Activated naive CD8-positive, alpha-beta T cell treated with anti-CD3 and anti-CD28 coated beads, Interleukin-2, amount 50 U/mL, for 24 hours (primary cell): ENCODE measurements at places on chromosomes 6 and 20.
A peak's percentile ranks its signal among the peaks of the same experiment; 100 is the strongest.

GRCh38 chr20:61594198-61594597 is 342.1 kb downstream of the CDH4 start:
- no peaks in the 10 kb centered on the region for H3K27me3 ChIP-seq
- peaks cover 2% of the 10 kb centered on the region for H3K36me3 ChIP-seq
- no peak for DNase-seq
- H3K27ac ChIP-seq = no peak overlapping the region

GRCh38 chr6:121579478-121579877 is 144.0 kb downstream of the GJA1 start:
- no peaks in the 10 kb centered on the region for H3K36me3 ChIP-seq
- no peaks in the 10 kb centered on the region for H3K27me3 ChIP-seq
- H3K4me1 ChIP-seq = no peaks in the 10 kb centered on the region
- H3K4me3 ChIP-seq = no peak overlapping the region

GRCh38 chr20:37567671-37568588 is 40.3 kb upstream of the BLCAP start:
- no peaks in the 10 kb centered on the region for H3K36me3 ChIP-seq
- no peak overlapping the region for H3K4me3 ChIP-seq
- peaks cover 59% of the 10 kb centered on the region for H3K27me3 ChIP-seq
- no peak overlapping the region for H3K27ac ChIP-seq

DNA sequence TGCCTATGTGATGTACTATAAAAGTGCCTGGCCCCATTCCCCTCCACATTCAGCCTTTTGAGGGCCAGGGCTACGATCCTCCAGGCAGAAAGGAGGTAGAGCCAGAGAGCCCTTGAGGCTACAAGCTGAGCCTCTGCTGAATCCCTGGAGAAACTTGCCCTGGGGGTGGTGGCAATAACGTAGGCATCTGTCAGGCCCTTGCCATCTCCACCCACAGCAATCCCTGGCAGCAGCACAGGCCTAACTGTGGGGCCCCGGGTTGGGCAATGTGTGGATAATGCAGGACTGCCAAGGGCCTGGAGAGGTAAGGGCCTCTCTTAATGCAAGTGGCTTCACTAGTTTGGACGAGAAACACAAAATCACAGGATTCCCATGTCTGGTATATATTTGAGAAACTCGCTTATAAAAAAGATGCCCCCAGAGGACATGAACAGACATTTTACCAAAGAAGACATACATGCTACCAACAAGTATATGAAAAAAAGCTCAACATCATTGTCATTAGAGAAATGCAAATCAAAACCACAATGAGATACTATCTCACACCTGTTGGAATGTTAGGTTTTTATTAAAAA is 99.0 kb downstream of the QRSL1 start:
- DNase-seq = no peak
- no peaks in the 10 kb centered on the region for H3K27me3 ChIP-seq

- peaks cover 20% of the 10 kb centered on the region for H3K4me1 ChIP-seq
- DNase-seq = no peak
- H3K36me3 ChIP-seq = peaks cover 36% of the 10 kb centered on the region
- H3K4me3 ChIP-seq = no peak overlapping the region
Observed at GRCh38 chr6:144466716-144467115, 181.6 kb downstream of the UTRN start.

DNA sequence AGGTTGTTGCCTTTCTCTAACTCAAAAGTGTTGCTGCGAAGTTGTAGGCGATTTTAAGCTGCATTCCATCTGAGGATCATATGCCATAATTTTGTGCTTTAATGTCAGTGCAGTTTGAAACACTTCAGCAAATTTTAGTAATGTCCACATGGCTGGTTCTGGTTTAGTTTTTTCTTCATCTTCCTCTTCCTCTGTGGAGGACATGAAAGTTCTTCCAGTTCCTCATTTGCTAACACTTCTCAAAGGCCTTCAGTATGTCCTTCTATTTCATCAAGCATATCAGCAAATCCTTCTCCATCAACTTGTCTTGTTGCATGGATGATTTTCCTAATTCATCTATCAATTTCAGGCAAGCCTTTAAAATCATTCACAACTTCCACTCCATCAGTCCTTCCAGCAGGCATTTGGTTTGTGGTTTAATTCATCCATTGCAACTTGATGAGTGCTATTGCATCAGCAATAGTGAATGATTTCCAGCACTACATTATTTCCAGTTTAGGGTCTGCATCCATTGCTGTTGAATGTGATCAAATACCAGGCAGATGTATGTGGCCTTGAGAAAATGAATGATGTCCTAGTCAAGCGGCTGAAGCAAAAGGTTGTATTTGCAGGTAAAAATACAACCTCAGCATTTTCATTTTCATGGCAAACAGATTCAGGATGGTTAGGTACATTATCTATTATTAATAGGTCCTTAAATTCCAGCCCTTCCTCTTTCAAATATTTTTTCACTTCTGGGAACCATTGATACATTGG is 20.2 kb downstream of the SHLD1 start:
- no peak overlapping the region for H3K4me3 ChIP-seq
- H3K36me3 ChIP-seq = peaks cover 8% of the 10 kb centered on the region
- no peak overlapping the region for H3K27ac ChIP-seq
- H3K27me3 ChIP-seq = no peaks in the 10 kb centered on the region
- DNase-seq = no peak

GRCh38 chr6:90139272-90139817 is 157.3 kb downstream of the BACH2 start:
- peak overlapping the region; percentile 69 for H3K27ac ChIP-seq
- no peak for DNase-seq
- peaks cover 56% of the 10 kb centered on the region for H3K36me3 ChIP-seq
- no peak overlapping the region for H3K4me3 ChIP-seq

GRCh38 chr20:5172167-5172601 is 45.4 kb downstream of the CDS2 start:
- no peaks in the 10 kb centered on the region for H3K27me3 ChIP-seq
- peaks cover 7% of the 10 kb centered on the region for H3K36me3 ChIP-seq
- H3K27ac ChIP-seq = peak overlapping the region; percentile 37
- peaks cover 40% of the 10 kb centered on the region for H3K4me1 ChIP-seq

DNA sequence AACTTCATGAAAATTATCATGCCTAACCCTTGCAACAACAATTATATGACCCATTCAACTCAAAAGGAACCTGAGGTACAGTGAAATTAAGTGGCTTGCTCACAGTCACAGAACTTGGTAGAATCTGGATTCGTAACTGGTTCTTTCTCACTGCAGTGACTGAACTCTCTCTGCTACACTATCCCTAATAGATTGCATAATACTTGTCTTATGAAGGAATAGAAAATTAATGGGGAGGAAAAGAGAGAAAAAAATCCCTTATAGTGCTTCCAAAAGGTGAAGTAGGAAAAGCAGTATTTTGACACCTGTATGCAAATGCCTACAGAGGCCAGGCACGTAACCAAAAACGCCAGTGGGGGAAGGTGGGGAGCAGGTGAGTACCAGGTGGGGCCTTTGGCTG is 186.6 kb downstream of the LY86 start:
- no peak overlapping the region for H3K27ac ChIP-seq
- peaks cover 10% of the 10 kb centered on the region for H3K27me3 ChIP-seq
- H3K4me1 ChIP-seq = no peaks in the 10 kb centered on the region
- no peak overlapping the region for H3K4me3 ChIP-seq

DNA sequence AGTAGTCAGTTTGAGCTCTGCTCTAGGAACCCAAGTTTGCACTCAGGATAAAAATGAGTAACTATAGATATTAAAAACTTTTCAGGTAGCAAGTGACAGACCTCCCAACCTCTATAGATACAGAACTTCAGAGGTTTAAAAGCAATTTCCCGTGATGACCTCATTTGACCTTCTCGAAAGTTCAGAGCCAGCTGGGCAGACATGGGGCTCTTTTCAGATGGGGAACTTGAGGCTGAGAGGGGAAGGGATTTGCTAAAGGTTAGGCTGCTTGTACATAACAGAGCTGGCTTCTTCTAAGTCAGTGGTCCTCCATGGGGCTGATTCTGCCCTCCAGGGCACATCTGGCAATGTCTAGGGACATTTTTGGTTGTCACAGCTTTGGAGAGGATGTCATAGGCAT is 58.8 kb upstream of the ZNF831 start:
- DNase-seq = no peak
- no peaks in the 10 kb centered on the region for H3K36me3 ChIP-seq
- peaks cover 2% of the 10 kb centered on the region for H3K27me3 ChIP-seq
- peaks cover 26% of the 10 kb centered on the region for H3K4me1 ChIP-seq
- H3K27ac ChIP-seq = no peak overlapping the region
- no peak overlapping the region for H3K4me3 ChIP-seq

DNA sequence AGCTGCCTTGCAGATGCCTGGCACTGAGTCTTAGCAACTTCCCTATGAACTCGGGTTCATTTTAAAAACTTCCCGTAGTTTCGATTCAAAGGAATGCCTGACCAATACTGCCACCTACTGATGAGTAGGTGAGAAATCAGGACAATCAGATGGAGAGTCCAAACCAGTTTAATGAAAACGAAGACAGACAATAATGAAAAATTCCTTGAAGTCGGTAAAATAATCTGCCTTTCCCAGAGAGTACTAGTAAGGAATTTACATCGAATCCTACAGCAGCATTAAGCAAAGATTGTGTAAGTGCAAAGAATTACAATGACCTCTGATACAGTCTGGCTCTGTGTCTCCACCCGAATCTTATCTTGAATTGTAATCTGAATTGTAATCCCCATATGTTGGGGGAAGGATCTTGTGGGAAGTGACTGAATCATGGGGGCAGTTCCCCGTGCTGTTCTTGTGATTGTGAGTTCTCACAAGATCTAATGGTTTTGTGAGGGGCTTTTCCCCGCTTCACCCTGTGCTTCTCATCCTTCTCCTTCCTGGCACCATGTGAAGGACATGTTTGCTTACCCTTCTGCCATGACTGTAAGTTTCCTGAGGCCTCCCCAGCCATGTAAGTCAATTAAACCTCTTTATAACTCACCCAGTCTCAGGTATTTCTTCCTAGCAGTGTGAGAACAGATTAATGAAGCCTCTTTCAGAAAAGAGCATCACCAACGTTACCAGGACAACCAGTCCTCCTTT is 134.4 kb downstream of the ARHGAP18 start:
- H3K4me3 ChIP-seq = peak overlapping the region; percentile 35
- no peak for DNase-seq
- H3K36me3 ChIP-seq = peaks cover 6% of the 10 kb centered on the region
- peaks cover 9% of the 10 kb centered on the region for H3K4me1 ChIP-seq

GRCh38 chr6:145801021-145801420 is 13.6 kb downstream of the FBXO30 start:
- no peak for DNase-seq
- H3K4me1 ChIP-seq = no peaks in the 10 kb centered on the region
- H3K4me3 ChIP-seq = no peak overlapping the region
- peaks cover 53% of the 10 kb centered on the region for H3K36me3 ChIP-seq
- no peaks in the 10 kb centered on the region for H3K27me3 ChIP-seq
